Bronchial epithelial cell (primary cell): ENCODE measurements at places on chromosomes 11 and 22. TPM values are rescaled to one million over a fixed set of nuclear protein-coding genes. Genes with fewer than 3 reads are reported as not detected.

Gene C11orf16
- total RNA-seq, result not detected in 2 replicates

Gene DLG2
- total RNA-seq, result 0.26 and 1.0 TPM in 2 replicates

Gene ACCS
- total RNA-seq, result 3.6 and 7.9 TPM in 2 replicates

Gene MPZL2
- total RNA-seq, result 38.7 and 79.2 TPM in 2 replicates
